ENCODE measurements at places on chromosomes 2 and 18.

DNA sequence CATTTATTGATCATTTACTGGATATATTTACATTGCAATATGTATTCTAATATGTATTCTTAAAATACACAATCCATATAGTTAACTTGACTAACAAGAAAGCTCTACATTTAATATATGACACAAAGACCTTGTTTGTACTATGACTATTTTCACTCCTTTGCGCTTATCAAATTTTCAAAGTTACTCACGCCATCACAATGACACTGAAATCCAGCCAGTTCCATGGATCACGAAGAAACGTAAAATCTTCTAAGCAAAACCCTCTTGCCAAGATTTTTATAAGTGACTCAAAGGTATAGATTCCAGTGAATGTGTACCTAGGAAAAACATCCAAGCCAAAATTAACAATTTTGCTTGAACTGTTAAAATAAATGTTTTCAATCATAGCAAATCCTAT is 39.6 kb downstream of the SCN3A start:
- no peak for DNase-seq

DNA sequence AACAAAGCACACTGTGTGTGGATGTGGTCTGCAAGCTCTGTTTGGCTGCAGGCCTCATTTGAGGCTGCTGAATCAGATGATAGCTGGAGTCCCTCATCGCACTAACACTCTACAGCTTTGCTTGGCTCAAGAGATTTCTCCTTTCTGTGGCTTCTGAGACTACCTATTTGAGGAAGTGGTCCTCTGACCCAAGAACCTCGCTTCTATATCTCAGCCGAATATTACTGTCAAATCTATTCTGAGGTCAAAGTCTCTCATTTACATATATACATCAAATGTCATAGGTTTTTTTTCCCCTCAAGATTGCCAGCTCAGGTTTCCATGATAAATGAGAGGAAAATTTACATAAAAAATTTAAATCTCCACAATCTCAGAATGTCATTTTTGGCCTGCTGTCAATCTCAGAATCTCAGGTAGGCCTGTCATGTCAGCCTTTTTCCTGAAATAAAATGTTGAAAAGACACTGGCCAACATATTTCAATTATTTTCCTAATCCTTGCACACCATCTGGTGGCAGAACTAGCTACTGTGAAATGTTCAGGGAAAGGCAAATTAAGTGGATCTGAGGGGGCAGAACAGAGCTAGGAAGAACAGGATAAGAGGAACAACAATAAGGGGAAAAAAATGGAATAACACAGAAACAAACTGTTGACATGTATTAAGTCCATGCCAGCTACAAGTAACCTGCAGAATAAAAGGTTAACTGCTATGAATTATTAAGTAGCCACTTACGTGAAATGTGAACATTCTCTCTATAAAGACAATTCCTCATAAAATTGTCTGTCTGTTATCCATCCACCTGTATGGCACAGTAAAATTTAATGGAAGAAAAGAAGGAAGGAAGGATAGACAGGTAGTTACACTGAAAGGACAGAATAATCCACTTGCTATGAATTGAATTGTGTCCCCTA is 39.3 kb downstream of the AP1S3 start:
- no peak for DNase-seq

GRCh38 chr2:64448041-64448426 is 5.9 kb upstream of the LGALSL start:
- no peak for DNase-seq

GRCh38 chr18:79523206-79523735 is 127.5 kb downstream of the NFATC1 start:
- no peak for DNase-seq

GRCh38 chr2:158890296-158890905 is 78.0 kb upstream of the TANC1 start:
- no peak for DNase-seq

GRCh38 chr18:67771271-67771670 is 254.8 kb upstream of the DSEL start:
- DNase-seq: no peak

DNA sequence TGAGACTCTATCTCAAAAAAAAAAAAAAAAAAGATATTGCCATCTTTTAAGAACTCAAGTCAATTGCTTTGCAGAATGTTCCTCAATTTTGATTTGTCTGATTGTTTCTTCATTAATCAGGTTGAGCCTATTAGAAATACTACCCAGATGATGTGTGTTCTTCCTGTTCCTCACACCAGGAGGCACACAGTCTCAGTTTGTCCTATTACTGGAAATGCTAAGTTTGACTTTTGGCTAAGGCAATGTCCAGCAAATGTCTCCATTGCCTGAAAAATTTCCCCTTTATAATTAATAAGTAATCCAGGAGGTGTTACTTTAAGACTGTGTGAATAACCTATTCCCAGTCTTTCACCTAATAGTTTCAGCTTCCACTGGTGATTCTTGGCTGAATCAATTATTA is 28.4 kb downstream of the BOLA3 start:
- no peak for DNase-seq

GRCh38 chr2:197879812-197880408 is 75.5 kb downstream of the PLCL1 start:
- DNase-seq: no peak

DNA sequence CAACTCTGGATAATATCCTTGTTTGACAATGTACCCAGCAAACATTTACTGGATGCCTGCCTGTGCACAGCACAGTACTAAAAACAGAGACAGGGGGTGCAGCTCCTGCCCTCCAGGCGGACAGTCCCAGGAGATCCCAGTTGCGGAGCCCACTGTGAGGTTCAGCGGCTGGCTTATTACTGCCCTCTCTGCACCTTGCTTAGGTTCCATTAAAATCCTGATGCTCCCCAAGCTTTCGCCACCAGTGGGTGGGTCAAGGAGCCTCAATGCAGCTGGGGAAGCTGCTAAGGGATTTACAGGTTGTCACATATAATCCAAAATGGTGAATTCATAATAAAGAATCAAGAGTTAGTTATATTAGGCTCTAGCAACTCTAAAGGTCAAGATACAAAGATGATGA is 38.3 kb downstream of the CRACDL start:
- no peak for DNase-seq

DNA sequence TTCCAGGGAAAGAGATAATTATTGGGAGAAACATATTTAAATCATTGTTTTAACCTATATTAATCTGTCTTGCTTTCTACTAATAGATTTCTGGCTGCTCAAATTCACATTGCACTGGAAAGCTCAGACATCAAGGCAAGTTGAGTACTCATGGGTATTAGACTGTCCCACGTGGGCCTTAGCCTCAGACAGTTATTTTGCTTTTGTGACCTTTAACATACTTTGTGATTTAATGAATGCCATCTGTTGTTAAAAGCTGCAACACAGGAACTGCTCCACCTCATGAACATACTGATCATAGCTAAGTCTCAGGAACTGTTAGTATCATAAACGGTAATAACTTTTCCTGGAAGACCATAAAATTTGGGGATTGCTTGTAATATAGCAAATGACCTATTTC is 2.7 kb upstream of the LCT start:
- DNase-seq: no peak

DNA sequence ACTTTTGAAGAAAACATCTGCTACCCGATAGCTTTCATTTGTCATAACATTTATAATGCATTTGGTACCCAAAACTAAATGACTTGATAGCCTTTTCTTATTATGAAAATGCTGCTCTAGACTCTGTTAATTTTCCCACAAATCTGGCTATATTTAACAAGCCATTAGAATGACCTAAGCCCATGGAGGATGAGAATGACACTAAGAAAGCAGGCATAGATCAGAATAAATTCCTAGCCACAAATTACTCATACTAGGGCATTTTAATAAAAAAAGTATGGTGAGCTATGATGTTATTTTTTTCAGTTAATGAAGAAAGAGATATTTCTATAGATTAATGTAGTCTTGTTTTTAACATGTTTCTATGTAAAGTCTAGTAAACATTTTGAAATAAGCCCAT is 1728.3 kb downstream of the SUCLG1 start:
- no peak for DNase-seq

DNA sequence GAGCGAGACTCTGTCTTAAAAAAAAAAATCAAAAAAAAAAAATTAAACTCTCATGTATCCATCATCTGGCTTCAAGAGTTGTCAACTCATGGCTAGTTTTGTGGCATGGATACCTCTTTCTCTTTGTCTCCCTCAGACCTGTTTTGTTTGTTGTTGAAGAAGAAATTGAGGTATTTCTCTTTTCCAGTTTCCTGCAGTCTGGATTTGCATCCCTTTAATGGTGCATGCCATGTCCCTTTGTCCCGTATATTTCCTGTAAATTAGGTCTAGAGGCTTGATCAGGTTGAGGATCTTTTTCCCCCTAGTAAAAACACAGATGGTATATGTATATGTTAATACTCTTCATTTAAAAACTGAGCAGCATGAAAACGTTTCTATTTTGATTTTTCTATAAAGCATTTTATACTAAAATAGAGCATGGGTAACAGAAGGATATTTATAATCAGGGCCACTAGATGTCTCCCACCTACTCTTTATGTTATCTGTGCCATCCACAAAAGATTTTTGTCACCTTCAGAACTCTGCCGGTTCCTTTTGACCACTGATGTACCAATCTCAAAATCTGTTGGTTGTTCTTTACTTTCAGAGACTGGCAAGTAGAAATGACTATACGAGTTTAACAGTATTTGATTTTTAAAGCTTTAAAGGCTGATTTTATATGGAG is 80.1 kb downstream of the GALNT1 start:
- no peak for DNase-seq

- DNase-seq: no peak
Measured at GRCh38 chr18:22311301-22311700, 106.4 kb downstream of the CTAGE1 start.

DNA sequence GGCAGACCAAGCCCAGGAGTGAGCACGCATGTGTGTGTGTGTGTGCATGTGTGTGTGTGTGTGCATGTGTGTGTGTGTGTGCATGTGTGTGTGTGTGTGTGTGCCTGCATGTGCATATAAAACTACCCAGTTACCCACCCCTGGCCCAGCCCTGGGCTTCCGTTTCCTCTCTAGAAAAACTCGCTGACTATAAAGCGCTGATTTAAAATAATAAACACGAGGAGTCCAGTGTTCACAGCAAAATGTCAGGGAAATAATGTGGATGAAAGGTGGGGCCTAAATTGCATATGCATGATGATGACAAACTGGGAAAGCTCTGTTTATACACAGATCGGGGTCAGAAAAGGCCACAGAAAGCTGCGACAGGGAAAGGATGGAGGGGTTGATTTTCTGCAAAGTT is 7.5 kb downstream of the ADCY3 start:
- DNase-seq: no peak

- DNase-seq: no peak
Measured at GRCh38 chr2:233830111-233830802, 24.1 kb downstream of the HJURP start.

DNA sequence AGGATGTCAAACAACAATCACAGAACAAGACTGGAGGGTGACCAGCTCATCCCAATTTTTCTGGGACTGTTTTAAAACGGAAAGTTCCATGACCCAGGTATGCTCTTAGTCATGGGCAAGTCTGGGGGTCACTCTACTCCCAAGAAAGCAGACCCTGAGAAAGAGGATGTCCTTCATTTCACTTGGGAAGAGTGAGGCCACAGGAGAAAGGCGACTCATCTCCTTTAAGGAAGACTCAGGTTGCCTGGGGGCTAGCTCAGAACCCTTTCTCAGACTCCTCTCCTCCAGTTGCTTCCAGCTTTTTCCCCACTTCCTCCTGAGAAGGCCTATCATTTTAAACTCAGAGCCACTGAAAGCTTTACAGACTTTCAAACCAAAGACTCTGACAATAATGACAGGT is 9.3 kb downstream of the RNF152 start:
- no peak for DNase-seq

GRCh38 chr2:159561242-159561641 is 55.1 kb downstream of the BAZ2B start:
- DNase-seq: no peak

DNA sequence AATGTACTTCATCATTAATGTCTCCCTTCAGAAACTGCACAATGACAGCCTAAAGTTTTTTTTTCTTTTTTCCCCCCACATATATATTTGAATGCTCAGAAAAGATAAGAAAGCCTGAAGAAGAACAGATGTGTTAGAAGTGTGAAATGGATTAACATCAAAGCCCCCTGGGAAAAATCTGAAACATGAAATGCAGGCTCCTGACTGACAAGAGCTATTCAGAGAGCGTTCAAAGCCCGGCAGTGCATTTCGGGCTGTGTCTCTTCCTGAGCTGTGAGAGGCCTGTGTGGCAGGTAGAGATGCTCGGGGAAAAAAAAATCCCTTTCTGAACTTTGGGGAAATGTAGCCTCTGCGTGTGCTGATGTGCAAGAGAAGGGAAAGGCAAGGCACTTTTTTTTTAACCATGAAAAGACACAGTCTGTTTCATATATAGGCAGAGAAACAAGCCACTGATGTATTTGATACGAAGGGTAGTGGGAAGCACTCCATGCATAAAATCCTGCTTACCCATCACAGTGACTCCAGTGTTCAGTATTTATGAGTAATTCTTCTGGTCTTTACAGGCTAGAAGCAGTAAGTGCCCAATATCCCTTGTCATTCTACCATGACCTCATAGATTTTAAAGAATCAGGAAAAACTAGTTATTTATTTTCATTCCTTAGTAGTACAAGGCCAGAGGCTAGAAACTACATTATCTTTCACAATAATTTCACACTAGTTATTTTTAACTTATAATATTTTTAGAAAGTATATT is 1574.2 kb upstream of the PIK3C3 start:
- DNase-seq: no peak

- DNase-seq: no peak
Measured at GRCh38 chr2:73582364-73582763, 59.9 kb downstream of the NAT8 start.

GRCh38 chr2:105737980-105738657 is 6.6 kb upstream of the NCK2 start:
- DNase-seq: no peak

GRCh38 chr2:114259389-114259788 is 183.1 kb upstream of the DPP10 start:
- no peak for DNase-seq

DNA sequence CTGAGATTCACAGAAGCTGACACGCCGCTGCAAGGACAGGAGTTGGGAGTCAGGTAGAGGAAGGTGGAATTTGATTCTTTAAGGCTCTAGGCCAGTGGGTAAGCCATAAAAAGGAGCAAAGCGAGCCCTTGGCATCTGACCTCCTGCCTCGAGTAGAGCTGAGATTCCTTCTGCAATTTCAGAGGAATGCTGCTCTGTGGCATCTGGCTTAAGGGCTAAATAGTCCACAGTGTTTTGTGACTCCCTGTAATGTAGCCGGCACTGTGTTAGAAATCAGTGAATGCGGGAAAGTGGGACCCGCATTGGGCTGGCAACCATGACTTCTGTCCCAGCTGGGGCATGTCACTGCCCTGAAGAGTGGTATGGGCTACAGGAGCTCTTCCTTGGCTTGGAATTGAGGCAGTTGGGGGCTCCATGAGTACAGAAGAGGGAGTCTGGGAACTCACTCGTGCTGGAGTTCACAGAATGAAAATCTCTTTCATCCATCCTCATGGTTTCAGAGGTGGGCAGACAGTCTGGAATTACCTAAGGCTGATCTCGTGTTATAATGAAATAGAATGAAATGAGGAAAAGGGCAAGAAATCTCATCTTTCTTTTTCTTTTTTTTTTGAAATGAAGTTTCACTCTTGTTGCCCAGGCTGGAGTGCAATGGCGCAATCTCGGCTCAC is 12.7 kb upstream of the MYCN start:
- no peak for DNase-seq

Data from stimulated activated effector memory CD8-positive, alpha-beta T cell treated with anti-CD3 and anti-CD28 coated beads, Interleukin-12 subunit alpha, Interleukin-12 subunit beta, amount 100 ng/mL, for 72 hours (primary cell).